ENCODE measurements at places on chromosomes 16 and 17.
A peak's percentile ranks its signal among the peaks of the same experiment; 100 is the strongest.

- no peak for DNase-seq
Observed at GRCh38 chr16:66004699-66005098, 361.8 kb upstream of the CDH5 start.

DNA sequence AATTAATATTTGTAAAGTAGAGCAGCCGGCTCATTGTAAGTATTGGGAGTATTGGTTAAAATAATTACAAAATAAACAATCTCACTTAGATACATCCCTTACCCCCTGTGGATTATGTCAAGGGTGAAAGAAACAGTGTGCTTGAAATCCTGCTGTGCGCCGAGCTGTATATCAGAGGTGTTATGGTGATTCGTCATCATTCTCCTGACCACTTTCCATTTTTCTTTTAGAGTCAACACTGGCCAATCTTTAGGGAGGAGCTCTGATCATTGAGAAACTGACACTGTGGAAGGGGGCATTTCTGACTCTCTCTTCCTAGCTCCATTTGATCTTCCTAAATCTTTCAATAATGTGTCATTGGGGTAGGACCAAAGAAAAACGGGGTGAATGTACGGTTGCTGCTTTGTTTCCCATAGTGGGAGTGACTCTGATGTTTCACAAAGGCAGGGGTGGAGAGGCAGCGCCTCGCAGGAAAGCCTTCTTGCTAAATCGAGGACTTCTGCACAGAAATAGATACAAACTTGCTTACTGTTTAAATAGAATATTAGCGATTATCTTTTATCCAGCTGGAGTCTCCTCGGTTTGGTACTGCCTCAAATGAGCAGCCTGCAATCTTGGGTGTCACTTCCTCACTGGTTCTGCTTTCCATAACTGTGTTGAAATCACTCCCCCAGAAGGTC lies 123.4 kb downstream of the PRKCB start:
- no peak for DNase-seq

- DNase-seq = no peak
Observed at GRCh38 chr17:77894126-77894956, 64.2 kb upstream of the TNRC6C start.

GRCh38 chr17:73342050-73342522 lies 30.3 kb upstream of the CDC42EP4 start:
- no peak for DNase-seq

DNA sequence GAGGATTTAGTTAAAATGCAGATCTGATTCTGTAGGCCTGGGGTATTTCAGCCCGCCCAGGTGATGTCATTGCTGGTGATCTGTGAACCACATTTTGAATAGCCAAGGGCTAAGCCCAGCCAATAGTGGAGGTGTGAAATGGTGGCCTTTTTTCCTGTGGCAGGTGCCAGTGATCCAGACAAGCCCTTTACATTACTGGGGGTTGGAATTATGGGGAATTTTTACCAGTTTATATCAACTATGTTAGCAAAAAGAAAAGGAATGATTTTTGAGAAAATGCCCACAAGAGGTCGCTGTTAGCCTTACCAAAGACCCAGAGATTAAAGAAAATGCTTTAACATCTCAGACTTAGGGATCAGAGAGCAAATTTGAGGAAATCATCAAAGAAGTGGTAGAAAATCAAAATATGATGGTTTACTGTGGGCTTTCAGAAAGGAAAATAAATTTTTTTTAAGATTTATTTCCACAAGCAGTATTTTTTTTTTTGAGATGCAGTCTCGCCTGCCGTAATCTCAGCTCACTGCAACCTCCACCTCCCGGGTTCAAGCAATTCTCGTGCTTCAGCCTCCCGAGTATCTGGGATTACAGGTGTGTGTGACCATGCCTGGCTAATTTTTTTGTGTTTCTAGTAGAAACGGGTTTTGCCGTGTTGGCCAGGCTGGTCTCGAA lies 3.9 kb downstream of the VPS35L start:
- DNase-seq = peak; percentile 29

GRCh38 chr17:59811209-59811608 lies 81.5 kb downstream of the TUBD1 start:
- DNase-seq = no peak

DNA sequence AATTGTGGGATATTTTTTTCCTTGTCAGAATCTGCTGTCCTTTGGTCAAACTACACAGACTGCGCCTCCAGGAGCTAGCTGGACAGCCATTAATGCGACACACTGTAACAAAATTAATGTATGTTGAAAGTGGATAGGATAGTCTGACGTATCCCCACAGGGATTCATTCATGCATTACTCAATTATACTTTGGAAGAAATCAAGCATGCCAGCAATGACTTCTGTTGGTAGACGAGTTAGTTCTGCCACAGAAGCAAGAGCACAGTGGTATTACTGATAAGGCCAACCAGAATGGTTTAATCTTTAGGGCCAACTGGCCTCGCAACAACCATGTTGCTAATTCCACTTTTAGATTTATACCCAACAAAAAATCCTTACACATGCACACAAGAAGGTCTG lies 106.4 kb upstream of the TOB1 start:
- DNase-seq = no peak

Measured in activated CD4-positive, alpha-beta T cell treated with anti-CD3 and anti-CD28 coated beads for 24 hours (primary cell).